ENCODE measurements at places on chromosomes 1 and 21. TPM values are rescaled to one million over a fixed set of nuclear protein-coding genes. Genes with fewer than 3 reads are reported as not detected.

Gene DIP2A
- 37.5 TPM for total RNA-seq

Gene CASQ1
- total RNA-seq = 0.30 TPM

Gene HNRNPCL2
- not detected for total RNA-seq

Gene DYNLT4
- not detected for total RNA-seq

Gene CBS
- 49.0 TPM for total RNA-seq

Gene FAM167B
- 0.80 TPM for total RNA-seq

Measured in activated T-helper 2 cell treated with anti-CD3 and anti-CD28 coated beads, Interferon-gamma antibody, Interleukin-2, Interleukin-4, amounts not matched to agents 10 μg/mL and 5 μg/mL and 100 μg/mL, durations not matched to agents 14 hours and 24 hours and 36 hours (primary cell).